ENCODE measurements at places on chromosomes 11 and 22.

DNA sequence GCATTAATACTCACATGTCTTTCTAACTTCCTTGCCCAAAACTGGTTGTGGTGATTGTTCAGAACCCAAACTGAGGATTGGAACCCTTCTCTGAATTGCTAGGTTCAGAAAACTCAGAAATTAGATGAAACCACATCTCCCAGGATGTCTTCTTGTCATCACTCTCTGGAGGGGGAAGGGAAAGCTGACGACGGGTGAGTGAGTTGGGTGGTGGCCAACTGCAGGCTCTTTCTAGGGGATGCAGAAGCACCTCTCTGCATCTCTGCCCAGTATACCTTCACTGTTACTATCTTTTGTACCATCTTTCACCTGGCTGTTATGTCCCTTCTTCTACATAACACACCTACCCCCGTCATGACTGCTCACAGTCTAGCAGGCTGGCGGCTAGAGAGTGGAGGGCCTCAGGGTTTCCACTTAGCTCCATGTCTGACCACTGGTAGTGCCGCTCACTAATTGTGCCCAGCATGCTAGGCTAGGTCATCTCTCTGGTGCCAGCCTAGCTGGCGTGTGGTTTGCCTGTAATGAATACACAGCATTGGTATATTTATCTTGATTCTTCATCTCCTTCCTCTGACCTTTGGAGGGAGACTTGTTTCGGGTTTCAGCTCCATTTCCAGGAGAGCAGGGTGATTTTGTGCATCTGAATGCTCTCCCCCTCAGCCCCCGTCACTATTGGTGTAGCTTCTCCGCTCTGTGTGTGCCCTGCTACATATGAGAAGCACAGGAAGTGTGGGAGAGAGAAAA, 7.3 kb downstream of the GRAMD1B start:
- DNase-seq = no peak

DNA sequence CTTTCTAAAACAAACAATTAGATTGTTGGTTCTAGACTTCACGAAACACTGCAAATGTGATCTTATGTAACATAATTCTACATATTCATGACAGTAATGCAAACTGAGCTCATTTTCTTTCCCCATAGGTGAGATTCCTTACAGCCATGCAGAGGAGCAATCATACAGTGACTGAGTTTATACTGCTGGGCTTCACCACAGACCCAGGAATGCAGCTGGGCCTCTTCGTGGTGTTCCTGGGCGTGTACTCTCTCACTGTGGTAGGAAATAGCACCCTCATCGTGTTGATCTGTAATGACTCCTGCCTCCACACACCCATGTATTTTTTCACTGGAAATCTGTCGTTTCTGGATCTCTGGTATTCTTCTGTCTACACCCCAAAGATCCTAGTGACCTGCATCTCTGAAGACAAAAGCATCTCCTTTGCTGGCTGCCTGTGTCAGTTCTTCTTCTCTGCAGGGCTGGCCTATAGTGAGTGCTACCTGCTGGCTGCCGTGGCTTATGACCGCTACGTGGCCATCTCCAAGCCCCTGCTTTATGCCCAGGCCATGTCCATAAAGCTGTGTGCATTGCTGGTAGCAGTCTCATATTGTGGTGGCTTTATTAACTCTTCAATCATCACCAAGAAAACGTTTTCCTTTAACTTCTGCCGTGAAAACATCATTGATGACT, 1.5 kb downstream of the OR9G1 start:
- DNase-seq = no peak

DNA sequence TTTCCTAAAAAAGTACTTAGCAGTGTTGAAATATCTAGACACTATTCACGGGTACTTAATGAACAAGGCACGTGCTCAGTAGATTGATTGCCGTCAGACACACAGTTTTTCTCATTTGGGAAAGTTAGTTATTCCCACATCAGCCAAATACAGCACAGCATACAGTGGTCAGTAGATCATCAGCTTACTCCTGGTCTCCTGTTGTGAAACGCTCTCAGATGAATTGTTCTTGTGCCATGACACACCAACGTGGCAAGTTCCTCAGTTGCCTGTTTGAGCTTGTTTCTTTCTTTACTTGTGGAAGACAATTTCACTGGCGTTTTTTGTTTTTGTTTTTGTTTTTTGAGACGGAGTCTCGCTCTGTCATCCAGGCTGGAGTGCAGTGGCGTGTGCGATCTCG, 8.6 kb downstream of the TAB1 start:
- DNase-seq = no peak

DNA sequence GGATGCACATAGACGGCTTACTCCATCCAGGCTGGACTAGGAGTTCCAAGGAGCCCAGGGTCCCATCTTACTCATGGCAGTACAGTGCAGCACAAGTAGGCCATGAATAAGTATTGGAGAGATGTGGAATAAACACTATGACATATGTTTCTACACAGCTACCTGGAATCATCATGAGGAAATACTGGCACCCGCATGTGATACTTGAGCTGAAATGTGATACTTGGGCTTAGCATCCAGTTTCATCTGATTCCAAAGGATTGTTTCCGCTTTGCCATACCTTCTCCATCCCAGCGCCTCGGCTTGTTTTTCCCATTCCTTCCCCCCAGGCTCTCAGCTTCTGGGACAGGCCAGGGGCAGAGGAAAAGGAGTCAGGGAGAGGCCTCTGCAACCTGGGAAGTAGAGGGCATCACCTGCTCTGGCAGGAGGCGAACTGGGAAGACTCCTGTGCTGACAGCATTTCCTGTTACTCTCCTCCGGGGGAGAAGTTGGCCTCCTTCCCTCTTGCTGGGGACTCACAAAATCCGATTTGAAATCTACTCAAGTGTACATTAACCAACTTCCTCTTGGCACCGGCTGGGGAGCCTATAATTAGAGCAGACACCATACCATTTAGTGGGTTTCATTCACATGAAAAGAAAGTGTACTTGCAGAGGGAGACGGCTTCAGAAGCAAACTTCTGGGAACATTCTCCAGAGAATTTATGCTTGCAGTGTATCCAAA, 187.8 kb downstream of the MIAT start:
- no peak for DNase-seq

DNA sequence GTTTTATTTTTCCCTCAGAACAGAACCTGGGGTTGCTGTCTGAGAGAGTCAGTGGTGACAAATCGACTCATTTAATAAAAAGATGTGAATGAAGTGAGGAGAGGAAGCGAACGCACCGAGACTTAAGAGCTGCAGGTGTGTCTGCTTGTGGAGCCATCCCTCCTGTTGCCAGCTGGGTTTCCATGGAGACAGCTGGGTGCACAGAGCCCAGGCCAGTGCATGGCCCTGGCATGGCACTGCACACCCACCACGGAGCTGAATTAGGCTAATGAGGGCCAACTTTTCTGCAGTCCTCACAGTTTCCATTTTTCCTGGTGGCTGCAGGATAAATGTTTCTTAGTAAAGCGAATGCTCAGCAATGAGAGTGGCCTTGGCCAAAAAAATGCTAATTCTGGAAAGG, 750.2 kb downstream of the OPCML start:
- no peak for DNase-seq

- DNase-seq = no peak
Observed at GRCh38 chr11:129769059-129769458, 46.6 kb upstream of the TMEM45B start.

- DNase-seq = no peak
Observed at GRCh38 chr11:86869531-86869930, 69.2 kb downstream of the PRSS23 start.

DNA sequence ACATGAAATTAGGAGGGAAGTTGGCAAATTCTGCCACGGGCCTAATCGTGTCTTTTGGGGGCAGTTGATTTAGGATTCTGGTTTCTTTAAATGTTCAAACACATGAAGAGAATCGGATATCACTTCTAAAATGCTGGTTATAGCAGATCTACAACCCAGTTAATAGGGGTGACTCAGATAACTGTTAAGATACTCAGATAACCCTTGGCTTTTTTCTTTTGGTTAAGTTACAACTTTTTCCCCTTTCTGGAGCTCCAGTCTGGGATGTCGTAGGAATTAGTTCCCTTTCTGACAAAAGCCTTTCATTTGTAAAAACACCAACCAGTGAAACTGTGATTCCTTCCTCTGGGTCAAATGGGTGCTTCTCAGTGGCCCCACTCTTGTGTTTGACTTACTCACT, 976 bp downstream of the DEPDC7 start:
- DNase-seq = no peak

- no peak for DNase-seq
Observed at GRCh38 chr22:37742376-37743171, 45.7 kb downstream of the TRIOBP start.

- DNase-seq = no peak
Observed at GRCh38 chr22:37262346-37262745, 18.3 kb upstream of the RAC2 start.

- DNase-seq = no peak
Observed at GRCh38 chr11:24738972-24739371, 242.1 kb downstream of the LUZP2 start.

GRCh38 chr11:47296045-47296444, 26.1 kb downstream of the MADD start:
- DNase-seq = no peak

GRCh38 chr11:132022733-132023478, 652.5 kb downstream of the NTM start:
- DNase-seq = no peak

DNA sequence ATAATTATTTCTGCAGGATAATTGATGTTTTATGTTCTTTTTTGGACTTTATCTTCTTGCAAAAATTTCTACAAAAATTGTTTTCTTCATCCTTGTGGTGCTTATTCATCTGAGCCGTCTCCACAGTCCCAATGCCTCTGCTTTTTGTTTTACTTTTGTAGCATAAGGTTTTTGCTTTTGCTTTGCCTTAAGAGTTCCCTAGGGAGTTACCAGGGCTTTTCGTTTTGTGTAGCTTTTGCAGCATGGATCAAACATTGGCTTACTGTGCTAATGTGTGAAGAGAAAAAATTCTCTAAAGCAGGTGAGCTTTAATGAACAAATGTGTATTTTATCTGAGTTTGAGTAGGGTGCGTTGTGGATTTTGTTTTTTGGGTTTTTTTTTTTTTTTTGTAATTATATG, 11.8 kb downstream of the XBP1 start:
- DNase-seq = no peak

DNA sequence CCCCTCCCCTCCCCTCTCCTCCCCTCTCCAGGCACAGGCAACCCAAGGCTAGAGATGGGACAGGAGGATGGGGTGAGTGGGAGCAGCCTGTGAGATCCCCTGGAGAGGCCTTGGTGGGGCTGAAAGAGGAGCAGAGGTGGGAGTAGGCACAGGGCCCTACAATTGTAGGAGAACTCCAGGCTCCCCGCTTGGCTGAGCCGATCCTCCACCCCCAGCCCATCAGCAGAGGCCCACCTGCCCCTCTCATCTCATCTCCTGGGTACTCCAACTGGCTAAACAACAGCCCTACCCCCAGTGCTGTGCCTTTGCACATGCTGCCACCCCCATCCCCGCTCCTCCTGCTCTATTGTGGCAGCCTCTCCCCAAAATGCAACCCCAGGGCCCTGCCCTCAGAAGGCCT, 52.0 kb upstream of the A4GALT start:
- no peak for DNase-seq

- no peak for DNase-seq
Observed at GRCh38 chr11:2797741-2798361, 87.7 kb downstream of the CDKN1C start.

- DNase-seq = no peak
Observed at GRCh38 chr11:693887-694562, 997 bp downstream of the DEAF1 start.

GRCh38 chr11:74714904-74715303, 16.3 kb downstream of the CHRDL2 start:
- no peak for DNase-seq

Data from activated T-helper 9 cell treated with anti-CD3 and anti-CD28 coated beads, Interleukin-2, amount 50 U/mL, for 16 hours (primary cell).